ENCODE measurements at places on chromosomes 1 and 21.

DNA sequence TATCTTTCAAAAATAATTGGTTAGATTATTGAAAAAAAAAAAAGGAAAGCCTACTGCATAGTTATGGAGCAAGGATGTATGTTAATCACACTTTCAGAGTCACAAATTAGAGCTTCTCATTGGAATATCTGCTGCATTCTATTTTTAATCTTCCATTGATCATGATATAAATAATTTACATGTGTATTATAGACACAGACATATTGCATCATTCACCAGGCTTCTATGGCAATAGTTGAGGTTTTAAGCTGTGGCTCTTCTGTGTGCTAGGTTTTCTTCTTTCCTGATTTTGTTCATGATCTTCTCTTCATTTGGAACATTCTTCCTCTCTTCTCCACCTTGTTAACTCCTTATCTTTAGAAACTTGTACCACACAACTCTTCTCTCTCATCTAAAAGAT is 123.2 kb upstream of the HMCN1 start:
- no peak for DNase-seq

DNA sequence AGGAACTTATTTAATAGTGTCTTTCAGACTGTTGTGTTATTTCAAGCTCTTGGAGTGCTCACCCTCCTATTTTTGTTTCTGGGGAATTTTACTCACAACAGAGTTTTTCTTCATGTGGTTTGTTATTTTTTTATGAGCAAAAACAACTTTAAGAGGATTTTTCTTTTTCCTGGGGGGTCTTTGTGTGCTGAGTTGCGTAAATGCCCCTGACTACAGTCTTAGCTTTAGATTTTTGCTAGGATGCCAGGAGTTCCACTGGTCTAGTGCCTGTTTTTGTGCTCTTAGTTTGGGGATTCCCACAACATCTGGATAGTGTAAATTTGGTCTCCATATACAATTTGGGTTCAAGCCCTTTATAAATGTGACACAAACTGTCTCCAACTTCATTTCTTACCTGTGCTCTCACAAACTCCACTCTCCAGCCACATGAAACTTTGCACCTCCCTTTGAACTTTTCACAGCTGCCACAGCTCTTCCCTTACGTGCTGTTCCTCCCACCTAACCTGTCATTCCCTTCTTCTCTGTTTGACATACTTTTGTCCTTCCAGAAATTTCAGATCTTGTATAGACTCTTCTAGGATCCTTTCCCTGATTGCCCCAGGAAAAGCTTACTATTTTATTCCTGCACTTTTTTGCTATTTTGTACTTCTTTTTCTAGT is 180.2 kb downstream of the CRB1 start:
- DNase-seq, result no peak

- DNase-seq, result no peak
Observed at GRCh38 chr1:22831729-22832413, 121.2 kb downstream of the EPHB2 start.

- DNase-seq, result no peak
Observed at GRCh38 chr1:60727552-60727951, 354.8 kb upstream of the NFIA start.

- DNase-seq, result no peak
Observed at GRCh38 chr1:232110281-232111090, 483.9 kb downstream of the DISC1 start.

GRCh38 chr1:10784998-10785727 is 11.3 kb downstream of the CASZ1 start:
- DNase-seq, result no peak

DNA sequence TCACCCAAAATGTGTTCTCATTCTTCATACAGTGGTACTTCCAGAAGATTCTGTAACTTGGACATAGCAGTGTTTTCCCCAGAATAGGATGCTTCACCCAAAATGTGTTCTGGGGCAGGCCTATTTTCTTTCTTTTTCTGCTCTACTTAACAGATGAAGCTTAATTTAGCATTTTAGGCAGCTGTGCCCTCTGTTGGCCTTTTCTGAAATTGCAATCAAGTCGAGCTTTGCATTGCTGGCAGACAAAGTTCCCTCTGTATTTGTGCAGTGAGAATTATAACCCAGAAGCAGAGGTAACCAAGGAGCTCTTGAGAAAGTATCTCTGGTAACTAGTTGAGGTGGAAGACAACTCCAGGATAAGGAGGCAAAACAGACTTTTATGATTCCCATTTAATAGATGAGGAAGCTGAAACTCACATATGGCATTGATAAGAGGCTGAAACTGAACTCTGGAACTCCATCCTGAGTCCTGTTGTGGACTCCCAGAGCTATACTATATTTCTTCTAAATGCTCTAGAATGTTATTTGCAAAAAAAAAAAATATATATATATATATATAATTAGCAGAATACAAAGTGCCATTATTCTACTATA is 50.3 kb upstream of the L1TD1 start:
- DNase-seq, result no peak

GRCh38 chr1:16080422-16081150 is 7.1 kb upstream of the FAM131C start:
- no peak for DNase-seq

- DNase-seq, result no peak
Observed at GRCh38 chr1:151290709-151291303, 8.7 kb downstream of the ZNF687 start.

GRCh38 chr21:32826329-32827167 is 55.0 kb upstream of the PAXBP1 start:
- no peak for DNase-seq

- DNase-seq, result no peak
Observed at GRCh38 chr21:45487891-45488600, 54.2 kb downstream of the SLC19A1 start.

Data from thoracic aorta (tissue), 2 donors.